ENCODE measurements at places on chromosomes 12 and 14.

GRCh38 chr12:48880647-48881046 lies 15.0 kb upstream of the RND1 start:
- DNase-seq: no peak

DNA sequence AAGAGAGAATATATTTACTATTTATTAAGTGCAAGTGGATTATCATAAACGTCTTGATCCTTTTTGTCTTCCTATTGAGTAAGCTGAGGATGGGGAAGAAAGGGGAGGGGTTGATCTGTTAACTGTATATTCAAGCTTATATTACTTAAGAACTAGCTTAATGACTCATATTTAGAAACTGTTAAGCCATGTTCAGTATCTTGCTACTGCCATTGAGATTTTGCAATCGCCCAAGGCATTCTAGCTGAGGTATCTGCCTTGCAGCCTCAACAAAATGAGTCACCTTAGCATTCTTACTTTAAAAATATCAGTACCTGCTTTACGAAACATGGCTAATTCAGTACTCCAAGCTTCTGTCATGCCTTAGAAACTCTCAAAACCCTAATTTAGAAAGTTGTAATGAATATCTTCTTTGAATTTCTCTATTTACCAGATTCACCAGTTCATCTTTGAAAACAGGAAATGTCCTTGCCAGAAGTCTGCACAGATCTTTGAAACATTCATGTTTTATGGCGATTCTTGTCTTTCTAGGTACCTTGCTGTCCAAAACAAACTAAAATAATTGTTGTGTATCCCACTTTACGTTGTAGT lies 76.1 kb downstream of the ALG10B start:
- DNase-seq: no peak

- no peak for DNase-seq
These were observed 86.8 kb downstream of the RFLNA start for GRCh38 chr12:124381456-124382296.

DNA sequence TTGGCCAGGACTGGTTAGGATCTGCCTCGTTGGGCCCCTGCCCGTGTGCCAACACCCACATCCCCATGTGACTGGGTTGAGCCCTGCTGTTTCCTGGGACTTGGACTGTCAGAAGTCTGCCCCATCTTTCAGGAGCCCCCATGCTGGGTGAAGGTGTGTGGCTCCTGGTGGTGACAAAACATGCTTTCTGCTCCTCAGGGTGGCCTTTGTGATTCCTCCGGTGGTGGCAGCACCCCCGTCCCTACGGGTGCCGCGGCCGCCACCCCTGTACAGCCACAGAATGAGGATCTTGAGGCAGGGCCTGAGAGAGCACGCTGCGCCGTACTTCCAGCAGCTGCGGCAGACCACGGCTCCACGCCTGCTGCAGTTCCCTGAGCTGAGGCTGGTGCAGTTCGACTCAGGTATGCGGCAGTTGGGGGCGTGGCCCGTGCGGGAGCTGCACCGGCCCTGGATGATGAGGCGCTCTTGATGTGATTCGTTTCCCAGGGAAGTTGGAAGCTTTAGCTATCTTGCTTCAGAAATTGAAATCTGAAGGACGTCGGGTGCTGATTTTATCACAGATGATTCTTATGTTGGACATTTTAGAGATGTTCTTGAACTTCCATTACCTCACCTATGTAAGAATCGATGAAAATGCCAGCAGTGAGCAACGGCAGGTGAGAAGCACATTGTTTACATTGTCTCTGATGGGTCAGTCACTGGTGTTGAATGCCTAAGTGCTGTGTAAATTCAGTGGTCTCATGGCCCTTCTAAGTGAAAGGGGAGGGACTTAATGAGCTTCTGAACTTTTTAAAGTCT lies 80.0 kb downstream of the EP400 start:
- no peak for DNase-seq

DNA sequence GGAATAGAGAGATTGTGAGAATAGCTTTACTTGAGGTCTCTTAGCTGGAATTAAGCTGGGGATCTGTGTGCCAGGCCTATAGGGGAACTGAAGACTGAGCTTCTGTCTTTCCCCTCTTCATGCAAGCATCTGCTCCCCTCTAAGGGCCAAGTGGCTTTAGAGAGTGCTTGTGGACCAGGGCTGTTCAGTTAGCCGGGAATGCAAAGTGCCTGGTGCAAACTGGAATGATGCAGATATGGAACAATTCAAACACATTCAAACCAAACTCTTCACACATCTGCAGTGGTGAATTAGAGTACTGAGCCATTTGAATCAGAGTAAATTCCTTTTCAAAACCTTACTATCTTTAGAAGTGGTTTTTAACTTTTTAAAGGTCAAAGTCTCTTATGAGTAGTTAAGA lies 99.0 kb downstream of the LIN7A start:
- DNase-seq: no peak

Measured in hematopoietic multipotent progenitor cell treated with erythropoietin and hydrocortisone succinate and interleukin-3 and kit ligand, for 15 days (in vitro differentiated cells).